Naive thymus-derived CD8-positive, alpha-beta T cell (primary cell): ENCODE measurements at places on chromosomes 2 and 18.

GRCh38 chr2:156918410-156918809, 339.1 kb upstream of the GALNT5 start:
- DNase-seq = no peak
- no peaks in the 10 kb centered on the region for H3K4me1 ChIP-seq
- H3K27ac ChIP-seq = no peak overlapping the region

GRCh38 chr2:112108178-112108832, 29.9 kb upstream of the FBLN7 start:
- no peak for DNase-seq
- H3K4me3 ChIP-seq = no peak overlapping the region
- H3K27me3 ChIP-seq = no peaks in the 10 kb centered on the region

GRCh38 chr2:102848366-102848839, 86.6 kb downstream of the TMEM182 start:
- H3K4me3 ChIP-seq = no peak overlapping the region
- no peak for DNase-seq

- peaks cover 7% of the 10 kb centered on the region for H3K36me3 ChIP-seq
- DNase-seq = no peak
- peaks cover 5% of the 10 kb centered on the region for H3K27me3 ChIP-seq
- H3K4me3 ChIP-seq = no peak overlapping the region
- H3K27ac ChIP-seq = no peak overlapping the region
These were observed 65.3 kb downstream of the SLC40A1 start for GRCh38 chr2:189515264-189515663.

DNA sequence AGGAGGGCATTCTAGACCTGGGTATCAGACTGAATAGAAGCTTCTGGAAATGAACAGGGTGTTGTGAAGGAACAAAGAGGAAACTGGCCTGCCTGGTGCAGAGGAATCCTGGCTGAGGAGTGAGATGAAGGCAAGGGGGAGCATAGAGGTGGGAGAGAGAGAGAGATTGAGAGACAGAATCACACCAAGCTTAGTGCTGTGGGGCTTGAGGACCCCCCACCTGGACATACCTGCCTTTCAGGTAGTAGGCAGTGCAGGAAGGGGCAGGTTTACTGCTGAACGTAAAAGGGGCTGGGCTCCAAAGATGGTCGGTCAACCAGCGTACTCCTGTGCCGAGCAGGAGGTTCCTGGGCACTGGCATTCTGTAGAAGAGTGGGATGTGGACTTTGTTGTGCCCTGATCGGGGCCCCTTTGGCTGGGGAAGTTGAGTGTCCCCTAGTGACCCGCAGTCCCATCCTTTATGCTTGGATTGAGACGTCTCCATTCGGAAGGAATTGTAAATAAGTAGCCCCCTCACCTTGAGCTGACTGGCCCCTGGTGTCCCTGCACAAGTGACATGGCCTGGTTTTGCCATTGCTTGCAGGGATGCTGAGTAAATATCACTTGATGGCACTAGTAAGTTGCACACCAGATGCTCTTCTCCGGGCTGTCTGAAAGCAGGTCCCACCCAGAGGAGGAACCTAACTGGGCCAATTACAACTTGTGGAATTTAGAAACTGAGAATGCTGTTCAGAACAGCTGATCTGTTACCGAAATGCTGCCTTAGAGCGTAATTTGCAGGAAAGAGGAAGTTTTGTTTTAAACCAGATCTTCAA, 1.4 kb downstream of the UBE2F start:
- H3K4me1 ChIP-seq = peaks cover 25% of the 10 kb centered on the region
- peak overlapping the region; percentile 91 for H3K27ac ChIP-seq
- no peaks in the 10 kb centered on the region for H3K36me3 ChIP-seq
- peak; percentile 36 for DNase-seq

- DNase-seq = no peak
- no peak overlapping the region for H3K27ac ChIP-seq
- H3K4me3 ChIP-seq = no peak overlapping the region
- peaks cover 10% of the 10 kb centered on the region for H3K27me3 ChIP-seq
These were observed 231.8 kb upstream of the PXDN start for GRCh38 chr2:1976112-1976511.

DNA sequence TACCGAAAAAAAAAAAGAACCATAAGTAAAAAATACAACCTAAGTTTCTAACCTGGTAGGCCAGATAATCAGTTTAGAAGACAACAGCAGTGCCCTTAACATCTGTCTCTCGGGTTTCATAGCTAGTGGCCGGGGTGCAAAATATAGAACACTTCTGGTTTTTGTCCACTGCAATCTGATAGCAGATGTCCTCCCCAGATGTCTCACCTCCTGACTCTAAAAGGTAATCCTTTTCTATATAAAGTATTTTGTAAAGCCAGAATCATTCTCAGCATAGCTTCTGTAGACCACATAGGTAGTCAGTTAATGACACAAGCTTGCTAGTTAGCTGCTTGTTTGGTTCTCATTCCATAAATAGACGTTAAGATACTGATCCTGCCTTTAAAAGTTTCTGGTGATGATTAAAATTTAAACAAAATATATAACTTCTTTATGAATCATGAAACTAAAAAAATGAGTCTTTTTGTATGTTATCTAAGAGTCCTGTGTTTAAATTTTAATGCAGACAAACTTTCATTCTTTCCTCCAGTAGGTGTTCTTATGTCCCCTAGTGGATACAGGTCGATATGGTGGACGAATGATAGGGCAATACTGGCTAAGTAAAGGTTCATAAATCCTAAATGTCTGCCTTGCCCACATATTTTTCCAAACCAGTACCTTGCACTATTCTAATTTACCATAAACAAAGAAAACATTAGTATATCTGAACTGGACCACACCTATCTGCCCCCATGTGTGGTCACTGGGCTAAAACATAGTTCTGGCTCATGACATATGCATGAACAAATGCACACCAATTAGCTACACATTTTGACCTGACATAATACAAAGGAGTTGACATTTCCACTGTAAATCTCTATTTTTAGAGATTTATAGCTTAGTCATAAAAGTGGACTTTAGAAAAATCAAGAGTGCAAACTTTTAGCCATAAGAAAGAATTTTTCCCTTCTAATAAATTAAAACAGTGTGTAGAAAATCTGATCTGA, 171.0 kb downstream of the SRBD1 start:
- no peak overlapping the region for H3K27ac ChIP-seq
- no peak overlapping the region for H3K4me3 ChIP-seq

DNA sequence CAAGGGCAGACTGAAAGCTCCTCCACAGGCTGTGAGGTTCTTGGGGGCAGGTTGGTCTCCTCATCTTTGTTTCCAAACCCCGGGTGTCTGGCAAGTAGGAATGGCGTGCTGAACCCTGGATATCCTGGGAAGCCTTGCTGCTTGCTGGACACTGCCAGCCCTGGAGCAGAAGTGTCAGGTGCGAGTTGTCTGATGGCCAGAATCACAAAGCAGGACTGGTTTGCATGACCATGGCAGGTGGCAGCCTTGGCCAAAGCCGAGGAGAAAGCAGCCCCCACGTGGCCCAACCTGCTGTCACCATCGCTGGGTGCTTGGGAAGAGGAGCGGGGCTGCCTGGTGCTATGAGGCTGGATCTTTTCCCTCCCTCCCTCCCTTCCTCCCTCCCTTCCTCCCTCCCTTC, 309.5 kb upstream of the HS6ST1 start:
- H3K36me3 ChIP-seq = no peaks in the 10 kb centered on the region
- no peak for DNase-seq
- no peak overlapping the region for H3K4me3 ChIP-seq
- H3K27ac ChIP-seq = no peak overlapping the region
- peaks cover 5% of the 10 kb centered on the region for H3K4me1 ChIP-seq

GRCh38 chr2:146916914-146917313, 927.9 kb upstream of the ACVR2A start:
- H3K27ac ChIP-seq = no peak overlapping the region
- H3K27me3 ChIP-seq = no peaks in the 10 kb centered on the region
- no peaks in the 10 kb centered on the region for H3K4me1 ChIP-seq
- no peak for DNase-seq
- H3K4me3 ChIP-seq = no peak overlapping the region
- no peaks in the 10 kb centered on the region for H3K36me3 ChIP-seq

DNA sequence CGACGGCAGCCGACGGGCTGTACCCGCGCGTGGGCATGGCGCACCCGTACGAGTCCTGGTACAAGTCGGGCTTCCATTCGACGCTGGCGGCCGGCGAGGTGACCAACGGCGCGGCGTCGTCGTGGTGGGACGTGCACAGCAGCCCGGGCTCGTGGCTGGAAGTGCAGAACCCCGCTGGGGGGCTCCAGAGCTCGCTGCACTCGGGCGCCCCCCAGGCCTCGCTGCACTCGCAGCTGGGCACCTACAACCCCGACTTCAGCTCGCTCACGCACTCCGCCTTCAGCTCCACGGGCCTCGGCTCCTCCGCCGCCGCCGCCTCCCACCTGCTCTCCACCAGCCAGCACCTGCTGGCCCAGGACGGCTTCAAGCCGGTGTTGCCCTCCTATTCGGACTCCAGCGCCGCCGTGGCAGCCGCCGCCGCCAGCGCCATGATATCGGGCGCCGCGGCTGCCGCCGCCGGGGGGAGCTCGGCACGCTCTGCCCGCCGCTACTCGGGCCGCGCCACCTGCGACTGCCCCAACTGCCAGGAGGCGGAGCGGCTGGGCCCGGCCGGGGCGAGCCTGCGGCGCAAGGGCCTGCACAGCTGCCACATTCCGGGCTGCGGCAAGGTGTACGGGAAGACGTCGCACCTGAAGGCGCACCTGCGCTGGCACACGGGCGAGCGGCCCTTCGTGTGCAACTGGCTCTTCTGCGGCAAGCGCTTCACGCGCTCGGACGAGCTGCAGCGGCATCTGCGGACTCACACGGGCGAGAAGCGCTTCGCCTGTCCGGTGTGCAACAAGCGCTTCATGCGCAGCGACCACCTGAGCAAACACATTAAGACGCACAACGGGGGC, 2.0 kb downstream of the SP9 start:
- H3K27ac ChIP-seq = no peak overlapping the region
- peaks cover 67% of the 10 kb centered on the region for H3K27me3 ChIP-seq
- peak; percentile 62 for DNase-seq
- peaks cover 59% of the 10 kb centered on the region for H3K4me1 ChIP-seq
- H3K4me3 ChIP-seq = peak overlapping the region; percentile 36
- H3K36me3 ChIP-seq = peaks cover 6% of the 10 kb centered on the region

DNA sequence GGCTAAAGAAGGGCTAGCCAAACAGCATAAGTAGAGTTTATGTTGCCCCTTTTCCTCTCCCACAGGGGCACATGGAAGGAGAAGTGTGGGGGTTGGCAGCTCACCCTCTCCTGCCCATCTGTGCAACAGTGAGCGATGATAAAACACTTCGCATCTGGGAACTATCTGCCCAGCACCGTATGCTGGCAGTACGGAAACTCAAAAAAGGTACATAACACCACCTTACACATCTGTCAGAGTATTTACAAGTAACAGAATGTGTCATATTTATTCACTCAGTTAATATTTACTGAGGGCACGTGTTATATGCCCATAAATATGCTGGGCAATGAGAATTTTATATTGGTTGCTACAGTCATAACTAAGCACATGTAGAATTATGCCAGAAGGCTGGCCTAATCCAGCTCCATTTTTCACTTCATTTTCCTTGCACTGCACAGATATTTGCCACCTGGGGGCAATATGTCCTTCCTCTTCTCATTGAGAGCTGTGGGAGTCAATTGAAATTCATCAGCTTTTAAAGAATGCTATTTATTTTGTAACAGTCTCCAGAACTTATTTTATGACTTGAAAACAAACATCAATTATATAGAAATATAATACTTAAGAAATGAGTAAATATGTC, 150.6 kb downstream of the RTN4 start:
- peaks cover 22% of the 10 kb centered on the region for H3K4me1 ChIP-seq
- H3K36me3 ChIP-seq = peaks cover 6% of the 10 kb centered on the region
- DNase-seq = peak; percentile 33
- H3K27ac ChIP-seq = no peak overlapping the region
- no peaks in the 10 kb centered on the region for H3K27me3 ChIP-seq
- no peak overlapping the region for H3K4me3 ChIP-seq

- H3K36me3 ChIP-seq = no peaks in the 10 kb centered on the region
- H3K27me3 ChIP-seq = peaks cover 22% of the 10 kb centered on the region
- no peak overlapping the region for H3K27ac ChIP-seq
- DNase-seq = peak; percentile 49
These were observed 53.7 kb upstream of the ARL4C start for GRCh38 chr2:234550511-234551107.

- no peaks in the 10 kb centered on the region for H3K4me1 ChIP-seq
- H3K36me3 ChIP-seq = no peaks in the 10 kb centered on the region
- H3K27ac ChIP-seq = no peak overlapping the region
- no peak for DNase-seq
These were observed 12.1 kb upstream of the FAHD2A start for GRCh38 chr2:95390272-95390880.

DNA sequence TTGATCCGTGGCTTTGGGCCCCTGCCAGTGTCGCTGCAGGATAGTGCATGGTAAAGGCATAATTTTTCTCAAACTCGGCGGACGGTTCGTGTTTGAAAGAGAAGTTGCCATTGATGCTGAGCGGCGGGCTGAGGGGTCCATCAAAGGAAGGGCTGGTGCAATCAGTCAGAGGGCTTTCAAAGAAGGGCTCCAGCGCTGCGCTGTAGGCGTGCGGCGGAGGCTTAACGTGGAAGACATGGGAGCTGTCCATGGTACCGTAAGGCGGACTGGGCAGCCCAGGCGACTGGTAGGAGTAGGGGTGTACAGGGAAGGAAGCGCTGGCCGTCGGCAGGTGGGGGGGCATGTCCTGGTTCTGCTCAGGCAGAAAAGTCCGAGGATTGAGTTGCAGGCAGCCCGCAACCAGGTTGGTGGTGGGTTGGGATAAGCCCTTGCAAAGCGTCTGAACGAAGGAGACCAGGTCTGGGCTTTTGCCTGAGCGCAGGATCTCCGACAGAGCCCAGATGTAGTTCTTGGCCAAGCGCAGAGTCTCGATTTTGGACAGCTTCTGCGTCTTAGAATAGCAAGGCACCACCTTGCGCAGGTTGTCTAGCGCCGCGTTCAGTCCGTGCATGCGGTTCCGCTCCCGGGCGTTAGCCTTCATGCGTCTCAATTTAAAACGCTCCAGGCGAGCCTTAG, 2.3 kb downstream of the NEUROD1 start:
- peak overlapping the region; percentile 63 for H3K27ac ChIP-seq
- peaks cover 27% of the 10 kb centered on the region for H3K4me1 ChIP-seq
- peak overlapping the region; percentile 60 for H3K4me3 ChIP-seq
- H3K36me3 ChIP-seq = no peaks in the 10 kb centered on the region
- H3K27me3 ChIP-seq = peaks cover 67% of the 10 kb centered on the region

GRCh38 chr18:31261792-31262582, 56.0 kb upstream of the DSG1 start:
- no peaks in the 10 kb centered on the region for H3K27me3 ChIP-seq
- no peak overlapping the region for H3K27ac ChIP-seq
- no peaks in the 10 kb centered on the region for H3K4me1 ChIP-seq
